ENCODE measurements at places on chromosomes 13 and 19. TPM values are rescaled to one million over a fixed set of nuclear protein-coding genes. Genes with fewer than 3 reads are reported as not detected.

Gene APOC4
- polyA plus RNA-seq = not detected

DNA sequence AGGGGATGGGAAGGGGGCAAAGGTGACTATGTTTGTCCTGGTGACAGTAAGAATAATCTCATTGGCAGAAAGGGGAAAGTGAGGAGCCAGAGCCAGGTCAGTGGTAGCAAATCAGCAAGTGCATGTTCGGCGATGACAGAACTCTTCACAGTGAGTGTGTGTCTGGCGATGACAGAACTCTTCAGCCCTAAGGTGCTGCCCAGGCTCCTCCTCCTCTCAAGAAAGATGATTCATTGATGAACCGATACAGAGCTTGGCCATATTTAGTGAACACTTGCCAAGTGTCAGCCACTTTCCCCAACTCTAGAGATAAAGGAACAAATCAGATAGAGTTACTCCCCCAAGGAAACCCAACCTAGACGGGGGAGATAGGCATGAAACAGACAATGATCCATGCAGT, 199.3 kb upstream of the UBL3 start:
- DNase-seq = no peak

DNA sequence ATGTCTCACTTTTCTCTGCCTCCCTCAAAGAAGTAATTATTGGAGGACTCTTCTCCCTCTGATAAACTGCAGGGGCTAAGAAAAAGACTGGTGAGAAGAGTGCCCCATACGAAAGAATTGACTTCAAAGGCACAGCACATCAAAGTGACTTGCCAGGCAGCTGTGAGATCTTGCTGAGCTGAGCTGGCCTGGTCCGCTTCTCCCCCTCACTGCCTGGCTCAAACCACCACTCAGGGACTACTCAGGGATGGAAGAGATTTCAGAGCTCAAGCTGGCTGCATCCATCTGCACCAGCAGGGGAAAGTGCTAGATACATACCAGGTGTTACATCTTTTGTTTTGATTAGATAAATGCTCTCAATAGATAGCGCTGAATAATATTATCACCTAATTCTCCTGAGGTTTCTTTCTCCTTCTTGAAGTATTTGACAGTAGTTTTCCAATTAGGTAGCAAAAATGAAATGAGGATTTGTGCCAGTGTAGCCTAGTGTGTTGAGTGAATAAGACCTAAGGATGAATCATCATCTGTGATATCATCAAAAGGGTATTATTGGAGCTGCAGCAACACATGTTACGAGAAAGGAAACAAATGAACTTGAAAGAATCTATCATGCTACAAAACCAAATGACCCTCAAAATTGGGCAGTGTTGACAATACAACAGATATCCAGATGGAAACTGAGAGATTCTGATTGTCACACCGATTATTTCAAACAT, 379.8 kb downstream of the TBC1D4 start:
- DNase-seq = no peak

Gene PROZ
- 22.5 TPM for polyA plus RNA-seq

Gene TMC4
- polyA plus RNA-seq = 0.13 TPM

DNA sequence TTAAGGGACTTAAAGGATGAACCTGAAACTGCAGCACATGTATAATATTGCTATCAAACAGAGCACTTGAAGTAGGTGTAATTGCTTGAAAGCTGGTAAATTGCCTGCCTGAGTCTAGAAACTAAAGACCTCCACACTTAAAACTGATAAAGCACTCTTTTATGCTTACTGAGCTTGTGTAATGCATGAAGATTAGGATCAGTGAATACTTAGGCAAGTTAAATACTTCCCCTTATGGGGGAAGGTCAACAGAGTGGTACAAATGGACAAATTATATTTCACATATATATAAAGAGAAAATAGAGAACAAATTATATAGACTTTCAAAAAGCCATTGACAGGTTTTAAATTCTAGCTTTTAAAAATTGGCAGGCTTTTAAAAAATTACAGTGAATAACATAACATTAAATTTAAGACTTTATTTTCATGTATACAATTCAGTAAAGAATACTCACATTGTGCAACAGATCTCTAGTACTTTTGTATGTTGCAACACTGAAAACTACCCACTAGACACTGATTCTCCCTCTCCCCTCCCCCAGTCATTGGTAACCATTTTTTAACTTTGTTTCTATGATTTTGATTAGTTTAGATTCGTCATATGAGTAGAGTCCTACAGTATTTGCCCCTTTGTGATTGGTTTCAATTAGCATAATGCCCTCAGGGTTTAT, 23.9 kb downstream of the PIBF1 start:
- peak; percentile 44 for DNase-seq

Gene C13orf42
- polyA plus RNA-seq = not detected

- DNase-seq = peak; percentile 83
Measured at GRCh38 chr19:15702534-15702930, 25.3 kb upstream of the OR10H2 start.

DNA sequence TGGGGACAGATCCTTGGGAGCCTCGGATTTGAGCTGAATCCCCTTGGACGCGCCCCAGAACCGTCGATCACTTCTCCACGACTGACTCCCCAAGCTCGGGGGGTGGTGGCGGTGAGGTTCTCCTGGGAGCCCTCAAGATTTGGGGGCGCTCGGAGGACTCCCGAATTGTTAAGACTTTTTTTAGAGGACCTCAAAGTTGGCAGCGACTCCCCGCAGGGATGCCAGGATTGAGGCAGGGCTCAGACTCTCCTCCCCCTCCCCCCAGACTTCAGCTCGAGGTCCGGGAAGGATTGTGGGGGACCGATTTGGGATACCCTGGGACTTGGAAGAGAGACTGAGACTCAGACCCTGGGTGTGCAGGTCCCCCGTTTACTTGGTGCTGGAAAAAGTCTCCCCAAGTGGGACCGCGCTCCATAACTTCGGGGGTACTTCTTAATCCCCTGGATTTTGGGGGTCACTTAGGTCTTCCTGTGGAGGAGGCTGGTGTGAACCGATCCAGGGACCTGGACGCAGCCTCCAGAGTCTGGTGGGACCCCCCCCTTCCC, 665 bp downstream of the VASP start:
- no peak for DNase-seq

DNA sequence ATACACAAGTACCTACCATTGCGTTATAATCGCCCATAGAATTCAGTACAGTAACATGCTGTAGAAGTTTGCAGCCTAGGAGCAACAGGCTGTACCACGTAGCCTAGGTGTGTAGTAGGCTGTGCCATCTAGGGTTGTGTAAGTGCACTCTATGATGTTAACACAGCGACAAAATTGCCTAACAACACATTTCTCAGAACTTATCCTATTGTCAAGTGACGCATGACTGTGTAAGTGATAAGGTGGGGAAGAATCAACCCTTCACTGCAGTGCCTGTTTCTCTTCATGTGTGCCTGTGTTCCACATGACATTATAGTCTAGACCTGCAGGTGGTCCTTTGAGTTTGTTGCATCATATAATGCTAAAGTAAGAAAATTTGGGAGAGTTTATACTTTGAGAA, 94.0 kb downstream of the PCDH9 start:
- DNase-seq = no peak

DNA sequence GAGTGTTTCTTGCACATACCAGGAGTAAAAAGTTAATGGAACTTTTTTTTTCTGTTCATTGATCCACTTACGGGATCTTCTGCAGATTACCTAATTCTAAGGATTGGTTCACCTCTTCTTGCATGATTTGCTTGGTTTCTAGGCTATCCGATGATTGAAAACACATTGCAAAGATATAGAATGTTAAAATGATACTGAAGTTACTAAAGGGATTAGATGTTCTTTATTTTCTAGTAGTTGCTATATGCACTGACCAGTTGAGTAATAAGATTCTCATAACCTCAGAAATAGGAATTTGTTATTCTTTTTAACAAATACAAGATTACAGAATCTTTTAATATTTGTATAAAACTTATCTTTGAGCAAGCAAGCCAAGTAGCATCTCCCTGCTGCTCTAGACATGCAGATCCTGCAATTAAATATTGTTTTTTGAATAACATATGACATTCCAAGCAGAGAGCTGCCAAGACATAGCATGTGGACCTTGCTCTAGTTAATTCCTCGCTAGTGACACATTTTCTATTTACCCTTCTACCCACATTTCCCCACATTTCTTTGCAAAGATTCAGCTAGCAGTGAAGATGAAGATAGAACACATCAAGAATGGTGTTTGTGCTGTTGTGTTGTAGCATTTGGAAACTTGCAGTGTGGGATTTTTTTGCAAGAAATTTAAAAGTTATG, 51.7 kb upstream of the RNF113B start:
- no peak for DNase-seq

Data from HepG2 (cell line).